ENCODE measurements at places on chromosomes 7 and 10.

- no peak for DNase-seq
Measured at GRCh38 chr7:117612637-117613036, 132.8 kb downstream of the CFTR start.

- peak; percentile 5 for DNase-seq
Measured at GRCh38 chr10:52256832-52257691, 57.0 kb upstream of the DKK1 start.

GRCh38 chr7:13904007-13904406 is 85.5 kb downstream of the ETV1 start:
- peak; percentile 9 for DNase-seq

DNA sequence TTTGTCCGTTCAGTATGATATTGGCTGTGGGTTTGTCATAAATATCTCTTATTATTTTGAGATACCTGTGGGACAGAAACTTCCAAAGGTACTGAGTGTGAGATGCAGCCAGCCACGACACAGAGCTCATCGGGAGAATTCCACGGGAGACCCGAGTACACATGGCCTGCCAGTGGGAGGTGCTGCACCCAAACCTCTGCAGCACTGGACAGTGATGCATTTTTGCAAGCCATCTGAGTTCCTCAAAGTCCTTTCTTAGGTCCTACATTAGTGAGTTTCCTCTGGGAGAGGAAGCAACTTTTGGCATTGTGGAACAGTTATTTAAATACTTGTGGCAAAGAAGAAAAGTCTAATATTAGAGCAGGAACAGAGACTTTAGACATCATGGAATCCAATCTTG is 77.5 kb downstream of the ARID5B start:
- no peak for DNase-seq
